Activated T-cell treated with anti-CD3 and anti-CD28 coated beads for 48 hours (primary cell): ENCODE measurements at places on chromosomes 12 and 14.

DNA sequence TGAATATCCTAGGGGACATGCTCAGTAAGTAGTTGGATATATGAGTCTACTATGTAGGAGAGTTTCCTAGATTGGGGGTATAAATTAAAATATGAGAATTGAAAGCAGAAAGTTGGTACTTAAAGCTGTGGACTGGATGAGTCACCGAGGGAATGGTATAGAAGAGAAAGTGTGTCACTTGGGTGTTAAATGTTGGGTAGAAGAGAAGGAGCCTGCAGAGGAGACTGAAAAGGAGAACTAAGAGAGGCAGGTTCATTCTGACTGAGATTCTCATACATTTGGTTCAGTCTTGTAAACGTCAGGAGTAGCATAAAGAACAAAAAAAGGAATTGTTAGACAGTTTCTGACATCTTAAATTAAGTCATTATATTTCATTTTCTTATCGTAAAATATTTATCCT lies 19.9 kb downstream of the LRRC9 start:
- no peak for DNase-seq

GRCh38 chr14:97948841-97949240 lies 1151.7 kb downstream of the VRK1 start:
- no peak for DNase-seq

DNA sequence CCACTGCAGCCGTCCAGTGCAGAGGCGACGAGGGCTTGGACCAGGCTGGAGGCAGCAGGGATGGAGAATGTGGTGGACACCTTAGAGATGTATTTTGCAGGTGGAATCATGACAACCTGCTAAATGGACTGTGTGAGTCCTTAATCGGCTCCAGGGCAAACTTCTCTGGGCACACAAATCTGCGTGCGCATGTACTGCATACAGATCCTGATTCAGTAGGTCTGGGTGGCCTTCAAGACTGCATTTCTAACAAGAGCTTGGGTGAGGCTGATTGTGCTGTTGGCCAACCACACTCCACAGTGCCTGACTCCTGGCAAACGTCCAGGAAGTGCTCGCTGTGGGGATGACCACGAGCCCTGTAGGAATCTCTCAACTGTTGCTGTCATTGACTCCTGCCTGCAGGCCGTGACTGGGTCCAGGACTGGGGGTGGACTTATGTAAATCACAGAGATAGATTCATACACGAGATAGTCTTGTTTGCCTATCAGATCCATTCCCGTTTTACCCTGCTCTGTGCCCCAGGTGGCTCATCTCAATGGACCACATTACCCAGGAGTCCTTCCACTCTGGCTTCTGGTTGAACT lies 27.2 kb downstream of the JDP2 start:
- no peak for DNase-seq

DNA sequence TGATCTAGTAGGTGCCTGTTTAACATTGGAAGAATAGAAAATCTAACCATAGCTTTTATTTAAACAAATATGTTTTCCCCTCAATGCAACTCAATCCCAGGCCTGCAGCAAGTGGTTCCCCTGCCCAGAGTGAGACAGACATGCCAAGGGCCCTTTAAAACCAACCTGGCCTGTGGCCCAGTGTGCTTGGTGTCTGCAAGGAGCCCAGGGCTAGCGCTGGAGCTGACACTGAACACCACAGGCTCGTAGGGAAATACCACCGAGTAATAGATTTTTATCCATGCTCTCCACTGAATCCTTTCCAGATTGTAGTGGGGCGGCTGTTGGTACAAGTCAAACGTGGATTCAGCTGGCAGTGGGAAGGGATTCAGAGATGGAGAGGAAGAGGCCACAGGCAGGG lies 95.6 kb upstream of the NRXN3 start:
- DNase-seq: no peak

DNA sequence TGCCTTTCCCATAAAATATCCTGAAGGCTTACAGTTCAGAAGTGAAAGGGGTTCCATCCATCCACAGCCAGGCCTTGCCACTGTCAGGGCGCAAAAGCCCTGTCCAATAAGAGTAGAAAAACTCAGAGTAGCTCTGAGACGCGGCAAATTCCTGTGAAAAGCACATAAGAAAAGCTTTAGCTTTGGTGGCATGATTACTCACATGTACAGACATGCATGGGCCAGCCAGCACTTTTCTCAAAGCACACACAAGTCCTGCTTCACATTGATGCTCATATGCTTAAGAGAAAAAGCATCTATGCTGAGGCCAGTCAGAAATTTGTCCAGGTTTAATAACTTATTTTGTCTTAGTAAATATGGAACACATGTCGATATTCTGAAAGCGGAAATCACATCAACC lies 25.5 kb downstream of the CLEC1A start:
- no peak for DNase-seq
